DMS79 treated with DMSO at 0.1 percent for 48 hours (cell line): ENCODE measurements at places on chromosomes 16 and 17.
A peak's percentile ranks its signal among the peaks of the same experiment; 100 is the strongest.

- peak; percentile 87 for DNase-seq
Observed at GRCh38 chr17:7241783-7242716, at the start of gene GABARAP. GABARAP (minus strand) TSS chr17:7242449; CDS start chr17:7242330, 119 bp downstream.

DNA sequence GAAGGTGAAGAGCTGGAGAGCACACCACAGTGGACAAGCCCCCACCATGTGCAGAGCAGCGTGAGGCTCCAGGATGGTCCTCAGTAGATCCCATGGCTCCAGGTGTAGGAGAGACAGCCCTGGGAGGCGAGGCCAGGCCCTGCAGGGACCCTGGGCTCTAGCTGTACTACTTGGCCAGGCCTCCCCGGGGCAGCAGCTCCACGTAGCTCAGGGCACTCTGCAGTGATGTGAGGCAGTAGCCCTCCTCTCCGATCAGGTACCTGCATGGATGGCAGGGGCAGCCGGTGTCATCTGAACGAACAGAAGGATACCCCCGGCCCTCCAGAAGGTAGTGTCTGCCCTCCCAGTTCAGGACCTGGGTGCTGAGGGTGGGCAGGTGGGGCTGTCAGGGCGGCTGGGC is 6.2 kb upstream of the SPATA2L start:
- DNase-seq: no peak

GRCh38 chr17:46869975-46870803 is 18.8 kb downstream of the WNT9B start:
- no peak for DNase-seq

DNA sequence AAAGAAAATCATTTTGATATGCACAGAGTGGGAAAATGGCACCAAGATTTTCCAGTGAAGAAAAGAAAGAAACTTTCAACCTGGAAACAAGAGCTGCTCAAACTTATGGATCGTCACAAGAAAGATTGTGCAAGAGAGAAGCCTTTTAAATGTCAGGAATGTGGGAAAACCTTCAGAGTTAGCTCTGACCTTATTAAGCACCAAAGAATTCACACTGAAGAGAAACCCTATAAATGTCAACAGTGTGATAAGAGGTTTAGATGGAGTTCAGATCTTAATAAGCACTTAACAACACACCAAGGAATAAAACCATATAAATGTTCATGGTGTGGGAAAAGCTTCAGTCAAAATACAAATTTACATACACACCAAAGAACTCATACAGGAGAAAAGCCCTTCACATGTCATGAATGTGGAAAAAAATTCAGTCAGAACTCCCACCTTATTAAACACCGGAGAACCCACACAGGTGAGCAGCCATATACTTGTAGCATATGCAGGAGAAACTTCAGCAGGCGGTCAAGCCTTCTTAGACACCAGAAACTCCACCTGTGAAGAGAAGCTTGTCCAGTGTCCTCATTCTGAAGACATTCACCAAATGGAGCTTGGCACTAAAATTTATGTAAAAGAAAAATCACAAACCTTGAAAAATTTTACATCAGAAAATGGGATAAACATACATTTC is 12.2 kb downstream of the ZNF75A start:
- DNase-seq: peak; percentile 3

GRCh38 chr17:45433159-45433535 is 477 bp upstream of the ARHGAP27 start:
- no peak for DNase-seq

DNA sequence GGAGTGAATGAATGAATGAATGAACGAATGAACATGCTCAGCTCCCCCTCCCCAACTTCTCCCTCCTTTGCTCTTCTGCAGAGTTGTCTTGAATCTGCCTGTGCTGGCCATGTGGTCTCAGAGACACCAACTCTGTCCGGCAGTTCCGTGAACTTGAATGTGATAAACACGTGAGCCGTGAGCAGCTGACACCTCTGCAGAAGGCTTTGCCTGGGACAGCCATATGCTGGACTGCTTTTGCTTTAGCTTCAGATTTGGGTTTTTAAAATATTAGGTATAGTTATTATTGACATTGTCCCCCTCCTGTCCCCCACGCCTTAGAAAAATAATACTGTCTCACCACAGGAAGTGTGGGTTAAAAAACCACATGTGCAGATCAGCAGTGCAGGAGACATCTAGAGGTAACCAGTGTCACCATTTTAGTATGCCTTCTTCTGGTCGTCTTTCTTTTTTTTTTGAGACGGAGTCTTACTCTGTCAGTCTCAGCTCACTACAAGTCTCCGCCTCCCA is 83.8 kb downstream of the ABCC1 start:
- DNase-seq: no peak

GRCh38 chr17:28272166-28272565 is 46.8 kb upstream of the TMEM97 start:
- no peak for DNase-seq

GRCh38 chr17:49624896-49625295 is 49.2 kb downstream of the NXPH3 start:
- DNase-seq: no peak

- no peak for DNase-seq
Observed at GRCh38 chr17:50312308-50312707, 33.6 kb upstream of the XYLT2 start.

DNA sequence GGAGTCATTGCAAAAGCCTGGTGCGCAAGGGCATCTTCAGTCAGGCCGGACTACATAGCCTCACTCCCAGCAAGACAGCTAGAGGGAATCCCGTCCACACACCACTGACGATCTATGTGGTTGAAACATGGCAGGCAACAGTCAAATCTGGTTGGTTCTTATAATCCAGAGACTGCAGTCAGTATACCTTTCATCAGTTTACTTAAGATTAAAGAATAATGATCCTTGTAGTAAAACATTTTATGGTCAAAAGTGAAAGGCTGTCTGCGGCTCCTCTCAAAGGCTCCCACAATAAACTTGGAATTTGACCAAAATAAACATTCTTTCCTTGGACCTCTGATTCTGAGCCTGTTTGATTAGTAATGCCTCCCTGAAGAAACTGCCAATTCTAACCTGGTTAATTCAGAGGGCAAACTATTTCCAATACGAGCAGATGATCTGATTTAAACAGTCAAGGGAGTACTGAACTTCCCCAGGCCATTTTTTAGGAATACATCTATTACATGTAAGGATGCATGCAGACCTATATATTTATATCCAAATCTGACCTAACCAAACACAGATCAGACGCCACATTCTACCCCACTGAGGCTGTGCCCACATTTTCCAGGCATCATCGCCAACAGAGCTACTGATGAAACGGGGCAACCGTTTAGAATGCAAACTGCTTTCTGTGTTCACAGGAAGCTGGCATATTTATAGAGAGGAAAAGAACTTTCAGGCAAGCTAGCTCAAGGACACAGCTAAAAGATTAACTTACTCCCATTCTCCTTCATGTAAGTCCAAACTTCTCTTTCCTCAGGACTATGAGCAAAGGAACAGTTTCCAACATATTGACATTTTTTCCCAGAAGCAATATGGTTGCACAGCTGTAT is 15.3 kb upstream of the TXNDC11 start:
- DNase-seq: peak; percentile 58

GRCh38 chr17:66331038-66331816 is 28.8 kb downstream of the PRKCA start:
- no peak for DNase-seq

GRCh38 chr17:41682631-41683030 is 6.1 kb upstream of the EIF1 start:
- no peak for DNase-seq

DNA sequence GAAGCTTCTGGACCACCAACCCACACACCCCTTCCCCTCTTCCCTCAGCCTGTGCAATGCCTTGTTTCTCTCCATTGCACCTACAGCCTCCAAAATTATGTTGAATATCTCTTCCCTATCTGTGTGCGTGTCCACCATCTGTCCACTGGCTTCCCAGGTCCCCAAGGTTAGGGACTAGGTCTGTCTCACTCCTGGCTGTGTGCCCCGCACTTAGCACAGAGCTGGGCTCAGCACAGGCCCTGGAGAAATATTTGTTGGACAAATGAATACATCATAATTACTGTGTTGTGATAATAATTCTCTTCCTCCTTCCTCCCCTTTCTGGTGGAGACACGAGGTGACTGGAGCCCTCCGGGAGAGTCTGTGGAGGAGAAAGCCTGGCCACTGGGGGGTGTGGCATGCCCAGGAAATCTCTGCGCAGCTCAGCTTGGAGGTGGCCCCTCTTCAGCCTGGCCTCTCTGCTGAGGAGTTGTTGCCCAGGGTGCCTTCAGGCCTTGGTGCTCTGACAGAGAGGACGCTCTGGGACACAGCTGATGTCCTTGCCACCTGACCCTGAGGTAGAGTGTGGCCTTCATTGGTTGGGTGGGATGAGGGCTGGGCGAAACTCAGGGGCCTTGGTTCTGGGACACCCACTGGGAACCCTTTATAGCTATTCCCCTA is 3.3 kb upstream of the BRD7 start:
- DNase-seq: no peak

GRCh38 chr16:50272111-50272571 is 5.8 kb downstream of the ADCY7 start:
- no peak for DNase-seq

- peak; percentile 70 for DNase-seq
Observed at GRCh38 chr17:45431531-45432404, 902 bp downstream of the ARHGAP27 start.

DNA sequence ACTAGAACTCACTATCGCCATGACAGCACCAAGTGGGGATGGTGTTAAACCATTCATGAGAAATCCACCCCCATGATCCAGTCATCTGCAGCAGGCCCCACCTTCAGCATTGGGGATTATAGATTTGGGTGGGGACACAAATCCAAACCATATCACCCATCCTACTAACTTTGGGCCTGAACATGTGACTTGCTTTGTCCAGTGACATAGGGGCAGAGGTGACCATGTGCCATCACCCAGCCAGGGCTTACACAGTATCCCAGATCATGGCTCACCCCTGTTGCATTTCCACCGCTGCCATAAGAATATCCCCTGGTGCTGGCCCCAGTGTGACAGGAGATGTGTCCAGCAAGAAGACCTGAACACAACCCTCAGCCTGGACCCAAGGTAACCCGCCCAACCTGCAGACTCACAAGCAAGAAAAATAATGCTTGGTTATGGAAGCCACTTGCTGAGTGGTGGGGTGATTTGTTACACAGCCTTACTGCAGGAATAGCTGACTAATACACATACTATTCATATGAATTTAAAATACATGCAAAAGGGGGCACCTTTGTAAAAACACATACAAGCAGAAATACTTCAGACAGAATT is 130.9 kb downstream of the GSG1L start:
- no peak for DNase-seq

GRCh38 chr16:69112285-69113129 is 7.1 kb downstream of the HAS3 start:
- DNase-seq: no peak

DNA sequence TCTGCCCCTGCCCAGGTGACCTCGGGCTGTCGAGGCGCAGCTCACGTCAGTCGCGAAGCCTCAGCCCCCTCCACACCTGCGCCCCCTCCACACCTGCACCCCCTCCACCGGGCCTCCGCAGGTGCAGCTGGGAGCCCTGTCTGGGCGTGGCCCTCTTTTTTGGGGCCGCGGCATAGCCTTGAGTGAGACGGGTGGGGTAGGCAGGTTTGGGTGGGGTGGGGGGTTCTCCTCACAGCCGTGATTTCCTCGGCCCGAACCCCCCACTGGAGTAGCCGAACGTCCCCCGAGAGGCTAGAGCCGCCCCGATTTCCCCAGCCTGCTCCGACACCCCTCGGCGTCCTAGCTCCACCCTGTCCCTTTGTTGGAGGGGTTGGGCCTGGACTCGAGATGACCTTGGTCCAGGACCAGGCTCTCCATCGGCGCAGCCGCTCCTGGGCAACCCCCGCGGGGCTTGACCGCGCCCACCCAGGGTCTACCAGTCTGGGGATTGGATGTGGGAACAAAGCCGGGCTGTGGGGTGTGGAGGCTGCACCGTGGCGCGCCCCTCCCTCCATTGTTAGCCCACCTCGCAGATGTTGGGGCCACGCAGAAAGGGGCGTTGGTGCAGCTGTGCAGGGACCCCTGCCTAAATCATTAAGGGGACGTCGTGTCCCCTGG is 626 bp downstream of the TUBB3 start:
- no peak for DNase-seq
